Sigmoid colon (tissue), 7 donors: ENCODE measurements at places on chromosomes 7 and 10. TPM values are rescaled to one million over a fixed set of nuclear protein-coding genes. Genes with fewer than 3 reads are reported as not detected.

DNA sequence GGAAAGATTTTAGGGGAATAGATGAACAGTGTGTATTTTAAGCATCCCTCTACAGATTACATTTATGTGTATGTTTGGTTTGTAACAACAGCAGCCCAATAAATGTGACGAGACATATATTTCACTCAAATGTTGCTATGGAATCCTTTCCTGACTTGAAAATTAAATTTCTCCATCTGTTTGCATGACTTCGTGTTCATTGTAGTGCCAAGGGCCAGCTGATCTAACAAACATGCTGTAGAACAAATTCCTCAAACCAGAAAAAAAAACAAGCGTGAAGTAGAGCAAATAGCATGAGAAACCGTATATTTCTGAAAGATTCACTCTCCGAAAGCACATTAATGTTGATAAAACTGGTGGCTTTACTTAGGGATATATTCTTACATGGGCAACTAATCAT is 87.8 kb downstream of the NRCAM start:
- no peak for DNase-seq

DNA sequence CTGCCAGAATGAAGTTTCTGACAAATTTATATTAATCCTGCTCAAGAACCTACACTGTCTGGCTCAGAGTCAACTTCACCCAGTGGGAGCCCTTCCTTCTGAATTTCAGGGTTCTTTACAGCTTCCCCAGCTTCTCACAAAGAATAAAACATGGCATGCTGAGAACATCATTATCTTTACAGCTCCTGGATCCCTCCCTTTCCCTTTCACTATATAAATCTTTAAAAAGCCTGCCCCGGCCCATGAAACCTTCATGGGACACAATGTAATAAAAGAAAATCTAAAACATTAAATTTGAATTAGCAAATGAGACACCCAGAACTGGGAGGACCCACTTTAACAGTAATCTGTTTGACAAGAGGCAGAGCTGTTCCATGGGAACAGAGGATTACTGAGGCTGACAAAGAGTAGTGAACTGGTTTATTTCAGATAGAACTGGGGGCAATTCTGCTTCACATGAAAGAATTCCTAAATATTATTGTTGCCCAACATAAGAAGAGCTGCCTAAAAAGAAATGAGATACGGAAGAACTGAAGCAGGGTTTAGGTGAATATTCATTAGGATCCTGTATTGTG is 222.8 kb downstream of the THSD7A start:
- DNase-seq, result no peak

DPYSL4 gene
- total RNA-seq, result 0.82 TPM

DNAH11 gene
- total RNA-seq, result under 0.01 TPM

CALHM1 gene
- not detected for total RNA-seq

TRIL gene
- total RNA-seq, result 1.5 TPM
